ENCODE measurements at places on chromosomes 5 and 9.

DNA sequence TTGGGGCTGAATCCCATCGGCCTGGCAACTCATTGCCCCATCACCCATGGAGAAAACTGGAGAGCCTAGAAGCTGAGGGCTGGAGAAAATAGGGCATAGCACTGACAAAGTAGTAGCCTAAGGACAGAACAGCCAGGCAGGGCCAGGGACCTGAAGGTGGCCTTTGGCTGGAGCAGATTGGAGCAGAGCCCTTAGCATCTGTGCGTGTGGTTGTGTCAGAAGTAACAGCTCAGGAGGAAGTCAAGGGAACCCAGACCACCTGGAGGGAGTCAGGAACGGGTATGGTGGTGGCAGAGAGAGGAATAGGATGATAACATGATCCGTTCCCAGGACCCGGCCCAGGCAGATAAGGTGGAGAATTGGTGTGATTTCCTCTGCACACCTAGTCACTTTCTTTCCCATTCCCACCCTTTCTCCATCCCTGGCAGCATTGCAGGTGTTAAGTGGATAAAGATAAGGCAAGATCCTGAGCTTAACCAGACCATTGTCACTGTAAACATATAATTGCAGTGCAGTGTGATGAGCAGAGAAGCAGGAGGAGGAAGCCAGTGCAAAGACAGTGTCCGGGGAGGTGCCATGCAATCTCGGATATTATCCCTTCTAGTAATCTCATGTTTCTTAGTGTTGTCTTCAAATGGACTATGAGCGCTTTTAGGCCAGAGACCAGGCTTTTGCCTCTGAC lies 67.0 kb downstream of the NDFIP1 start:
- no peak for DNase-seq

DNA sequence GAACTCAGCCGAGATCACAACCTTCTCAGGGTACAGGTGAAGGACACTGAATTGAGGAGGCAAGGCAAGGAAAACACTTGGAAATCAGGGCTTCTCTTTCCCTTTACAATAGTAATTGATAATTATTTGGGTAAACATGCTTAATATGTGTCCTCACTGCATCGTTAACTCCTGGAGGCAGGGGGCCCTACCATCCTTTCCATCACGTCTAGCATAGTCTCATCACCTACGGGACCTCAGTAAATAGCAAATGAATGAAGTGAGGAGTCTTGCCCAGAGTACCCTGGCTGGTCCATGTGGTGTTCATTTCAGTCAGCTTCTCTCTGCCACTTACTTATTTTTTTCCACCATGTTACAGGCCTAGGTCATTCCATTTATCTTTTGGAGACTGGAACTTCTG lies 2.3 kb downstream of the F2RL1 start:
- DNase-seq = no peak

- no peak for DNase-seq
Observed at GRCh38 chr5:15446552-15446951, 53.4 kb upstream of the FBXL7 start.

- DNase-seq = no peak
Observed at GRCh38 chr5:127038550-127038949, 8.2 kb upstream of the MARCHF3 start.

DNA sequence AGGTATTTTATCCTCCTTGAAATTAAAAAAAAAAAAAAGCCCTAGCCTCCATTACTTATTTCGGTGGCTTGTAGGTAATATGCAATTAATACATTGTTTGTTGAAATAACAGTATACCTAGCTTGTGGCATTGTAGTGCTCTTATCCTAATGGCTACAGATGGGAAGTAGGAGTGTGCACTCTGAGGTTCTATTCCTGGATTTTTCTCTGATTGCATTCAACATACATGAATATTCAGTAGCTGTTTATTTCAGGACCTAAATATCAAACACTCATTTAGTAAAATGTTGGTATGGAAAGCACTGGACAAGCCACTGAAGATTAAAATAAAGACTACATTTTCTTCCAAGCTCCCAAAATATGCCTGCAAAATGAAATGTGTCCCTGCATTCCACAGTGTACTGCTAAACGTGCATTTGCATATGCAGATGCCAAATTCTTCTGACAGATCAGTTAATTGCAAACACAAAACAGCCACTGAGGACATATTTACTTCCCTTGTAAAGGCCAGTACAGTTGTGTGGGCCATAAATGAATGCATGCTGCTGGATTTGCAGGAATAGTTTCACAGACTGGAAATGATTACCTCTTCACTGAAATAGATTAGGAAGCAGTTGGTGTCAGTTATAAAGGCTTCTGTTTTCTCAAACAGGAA lies 826.1 kb downstream of the PRELID2 start:
- DNase-seq = no peak

- DNase-seq = no peak
Observed at GRCh38 chr5:136308212-136308795, 57.0 kb downstream of the TRPC7 start.

GRCh38 chr9:78614892-78615291 lies 318.0 kb downstream of the PSAT1 start:
- DNase-seq = no peak

DNA sequence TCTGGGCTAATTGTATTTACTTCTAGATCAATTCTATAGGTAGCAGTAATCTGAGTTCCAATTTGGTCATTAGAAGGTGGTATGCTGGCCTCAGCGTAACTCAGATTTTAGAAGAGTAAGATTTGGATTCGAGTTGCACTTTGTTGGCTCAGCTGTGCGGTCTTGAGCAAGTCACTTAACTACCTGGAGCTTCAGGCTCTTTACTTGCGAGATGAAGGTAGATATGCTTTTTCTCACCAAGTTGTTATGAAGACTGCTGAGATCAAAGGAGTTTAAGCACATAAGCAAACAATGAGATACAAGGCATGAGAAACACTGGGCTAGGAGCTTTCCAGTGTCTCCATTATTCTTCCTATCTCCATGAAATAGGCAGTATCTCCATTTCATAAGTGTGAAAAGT lies 133.8 kb upstream of the RANBP3L start:
- DNase-seq = no peak

GRCh38 chr9:105127863-105128220 lies 116.6 kb upstream of the SLC44A1 start:
- DNase-seq = peak; percentile 68

DNA sequence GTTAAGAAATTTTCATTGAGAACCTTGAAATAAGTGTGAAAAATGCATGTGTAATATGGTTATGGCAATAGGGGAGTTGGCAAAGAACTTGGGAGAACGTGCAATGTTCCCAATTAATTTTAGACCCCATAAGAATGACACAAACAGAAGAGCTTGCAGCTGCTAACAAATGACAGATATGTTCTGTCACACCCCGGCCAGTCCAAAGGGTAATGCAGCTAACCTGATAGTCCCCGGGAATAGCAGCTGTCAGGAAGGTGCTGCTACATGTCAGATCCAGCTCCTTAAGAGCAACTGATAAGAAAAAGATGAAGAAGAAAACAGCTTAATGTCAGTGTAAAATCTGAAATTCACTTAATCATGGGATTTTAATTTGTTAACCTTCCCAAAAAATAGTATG lies 30.4 kb downstream of the SEMA5A start:
- no peak for DNase-seq

GRCh38 chr9:23811633-23812032 lies 14.4 kb downstream of the ELAVL2 start:
- no peak for DNase-seq

- DNase-seq = no peak
Observed at GRCh38 chr9:6581253-6581652, 64.3 kb downstream of the GLDC start.

DNA sequence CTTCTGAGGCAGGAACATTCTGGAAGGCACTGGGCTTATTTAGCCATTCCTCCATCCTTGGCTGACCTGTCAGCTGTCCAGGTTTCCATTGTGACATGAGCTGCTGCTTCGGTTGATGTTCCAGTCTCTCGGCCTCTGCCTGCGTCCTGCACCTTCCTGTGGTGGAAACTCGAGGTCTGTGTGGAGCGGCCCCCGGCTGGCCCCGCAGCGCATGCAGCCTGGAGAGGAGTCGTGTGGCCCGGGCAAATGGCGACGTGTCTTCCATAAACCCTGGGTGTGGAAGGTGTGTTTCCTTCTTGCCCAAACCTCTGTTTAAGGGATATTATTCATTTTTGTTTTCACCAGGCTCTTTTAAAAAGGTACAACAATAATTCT lies 36.5 kb upstream of the SLC9A3 start:
- no peak for DNase-seq

DNA sequence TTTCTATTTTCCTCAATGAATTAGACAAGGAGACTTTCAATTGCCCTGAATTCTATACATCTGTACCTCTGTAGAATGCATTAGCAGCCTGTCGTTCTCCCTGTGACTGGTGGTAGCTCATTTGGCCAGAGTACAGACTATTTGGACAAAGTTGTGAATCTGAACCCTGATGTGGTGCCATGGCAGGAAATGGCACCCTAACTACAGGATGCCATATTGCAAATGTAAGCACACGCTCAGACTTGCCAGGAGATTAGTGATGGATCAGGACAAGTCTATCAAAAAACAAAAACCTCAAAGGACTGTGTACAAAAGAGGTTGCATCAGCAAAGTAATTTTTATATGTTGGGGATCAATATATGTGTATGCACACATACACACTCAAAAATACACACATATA lies 58.3 kb downstream of the SVEP1 start:
- no peak for DNase-seq

GRCh38 chr5:16565118-16565517 lies 51.7 kb downstream of the RETREG1 start:
- no peak for DNase-seq

GRCh38 chr5:172415362-172416275 lies 38.7 kb downstream of the SH3PXD2B start:
- DNase-seq = no peak

DNA sequence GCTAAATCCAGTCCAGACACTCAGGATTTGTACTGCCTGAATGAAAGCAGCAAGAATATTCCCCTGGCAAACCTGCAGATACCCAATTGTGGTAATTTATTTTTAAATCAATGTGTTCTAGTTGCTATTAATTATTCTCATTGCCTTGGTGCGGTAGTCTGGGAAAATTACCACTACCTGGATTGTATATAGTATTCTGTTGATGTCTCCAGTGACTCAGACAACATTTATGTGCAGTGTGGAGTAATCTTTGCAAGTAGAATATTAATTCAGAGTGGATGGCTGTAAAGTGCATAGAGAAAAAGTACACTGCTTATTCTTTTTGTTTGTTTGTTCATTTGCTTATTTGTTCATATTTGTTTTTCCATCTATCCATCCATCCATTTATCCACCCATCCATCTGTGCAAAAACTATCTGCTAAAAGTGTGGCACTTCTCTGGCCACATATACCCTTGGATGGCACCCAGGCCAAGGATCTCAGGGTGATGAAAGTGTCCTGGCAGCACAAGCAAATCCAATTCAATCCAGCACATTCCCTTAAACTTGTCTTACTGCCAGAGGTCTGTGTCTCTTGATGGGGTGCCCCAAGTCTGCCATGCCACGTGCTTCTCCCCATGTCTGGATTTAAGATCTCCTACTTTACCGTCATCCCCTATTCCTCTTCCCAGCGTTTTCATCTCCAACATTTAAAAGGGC lies 41.3 kb downstream of the NTRK2 start:
- DNase-seq = no peak

GRCh38 chr5:41510176-41510831 lies at the start of gene PLCXD3:
Gene PLCXD3 (minus strand): TSS chr5:41510601. CDS start chr5:41510526, 75 bp downstream.
- no peak for DNase-seq

- DNase-seq = no peak
Observed at GRCh38 chr5:154189256-154189818, 1.2 kb upstream of the GALNT10 start.

- DNase-seq = no peak
Observed at GRCh38 chr5:1247811-1248210, 22.6 kb downstream of the SLC6A18 start.

- DNase-seq = no peak
Observed at GRCh38 chr5:34460496-34460895, 195.6 kb upstream of the RAI14 start.

- no peak for DNase-seq
Observed at GRCh38 chr5:15621094-15621493, 121.1 kb downstream of the FBXL7 start.

GRCh38 chr5:76819851-76820525 lies 1.2 kb downstream of the F2RL1 start:
- no peak for DNase-seq

DNA sequence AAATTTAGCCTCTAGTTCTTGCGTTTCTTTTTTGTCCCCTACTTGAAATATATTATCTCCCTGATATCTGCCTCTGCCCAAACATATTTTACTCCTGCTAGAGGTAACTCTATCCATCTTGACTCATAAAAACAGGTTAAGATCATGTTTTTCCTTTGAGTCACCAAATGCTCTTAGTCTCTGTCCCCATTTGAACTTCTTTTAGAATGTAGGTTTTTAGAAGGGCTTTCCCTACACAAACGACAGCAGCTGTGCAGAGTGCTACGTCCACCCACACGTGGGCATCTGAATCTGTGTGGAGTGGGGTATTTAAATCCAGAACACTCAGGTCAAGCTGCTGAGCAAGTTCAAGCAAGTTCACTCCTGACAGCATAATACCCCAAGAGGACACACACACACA lies 2.2 kb downstream of the HSD17B3 start:
- DNase-seq = no peak

DNA sequence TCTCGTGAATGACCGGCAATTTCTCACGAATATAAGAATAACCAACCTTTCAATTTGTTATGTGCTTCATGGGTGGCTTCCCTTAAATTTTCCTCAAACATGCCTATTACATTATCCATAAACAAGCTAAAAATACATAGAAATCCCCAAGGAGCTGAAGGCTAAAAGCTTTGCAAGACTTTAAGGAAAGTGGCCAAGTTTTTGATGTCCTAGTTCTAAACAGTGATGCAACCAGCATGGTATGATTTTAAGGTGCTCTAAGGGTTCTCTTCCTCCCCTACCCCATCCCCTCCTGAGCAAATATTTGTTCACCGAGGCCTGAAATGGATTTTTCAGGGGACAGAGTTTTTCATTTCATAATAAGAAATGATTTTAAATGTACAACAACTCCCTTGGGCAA lies 79.8 kb downstream of the RGS7BP start:
- no peak for DNase-seq

- DNase-seq = peak; percentile 1
Observed at GRCh38 chr5:2710910-2711309, 40.6 kb downstream of the IRX2 start.

- no peak for DNase-seq
Observed at GRCh38 chr9:73951147-73951546, 546.0 kb upstream of the RORB start.

DNA sequence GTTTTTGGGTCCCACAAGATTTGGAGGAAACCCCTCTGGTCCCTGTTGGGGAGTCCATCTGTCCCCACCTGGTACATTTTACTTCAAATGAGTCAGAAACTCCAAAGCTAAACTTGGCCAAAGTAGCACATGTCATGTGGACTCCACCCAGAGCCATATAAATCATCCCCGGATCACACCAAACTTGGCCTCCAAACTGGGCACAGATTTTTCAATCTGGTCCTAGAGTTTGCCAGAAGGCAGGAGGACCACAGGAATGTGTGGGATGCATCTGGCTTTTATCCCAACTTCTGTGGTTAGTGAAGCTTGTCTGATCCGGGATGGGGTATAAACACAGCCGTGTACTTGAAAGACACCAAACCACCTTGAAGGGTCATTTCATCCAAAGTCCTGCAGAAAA lies 66.3 kb downstream of the MAT2B start:
- no peak for DNase-seq
